ENCODE measurements at places on chromosomes 5 and 9.

GRCh38 chr5:147398860-147399259 lies 111.0 kb downstream of the DPYSL3 start:
- no peak for DNase-seq

DNA sequence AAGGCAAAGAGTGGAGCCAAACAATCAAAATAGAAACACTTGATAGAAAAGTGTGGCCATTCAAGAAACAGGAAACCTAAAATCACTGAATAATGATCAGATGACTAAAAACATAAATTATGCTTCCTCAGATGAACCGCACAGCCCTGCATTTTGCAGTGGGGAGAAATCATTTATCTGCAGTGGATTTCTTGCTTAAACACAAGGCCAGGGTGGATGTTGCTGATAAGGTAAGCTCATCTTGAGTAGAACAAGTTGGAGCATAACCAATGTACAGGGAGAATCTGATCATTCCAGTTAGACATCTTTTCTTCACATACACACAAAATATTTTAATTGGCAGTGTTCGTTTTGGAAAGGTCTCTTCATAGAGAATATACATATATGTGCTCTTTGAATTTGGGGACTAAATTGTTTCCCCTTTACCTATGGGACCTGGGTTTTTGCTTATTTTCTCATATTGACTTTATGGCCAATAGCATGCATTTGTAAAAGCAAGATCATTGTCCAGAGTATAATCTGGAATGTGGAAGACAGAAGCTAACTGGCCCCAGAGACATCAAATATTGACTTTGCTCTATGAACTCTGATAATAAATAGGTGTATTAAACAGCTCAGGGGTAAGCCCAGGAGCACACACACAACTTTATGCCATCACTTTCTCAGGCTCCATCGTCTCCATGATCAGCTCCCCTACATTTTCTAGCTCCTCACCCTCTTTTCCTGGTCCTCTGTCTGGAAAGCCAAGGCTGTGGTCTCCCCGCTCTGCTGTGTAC lies 9.1 kb downstream of the ANKDD1B start:
- DNase-seq: no peak

DNA sequence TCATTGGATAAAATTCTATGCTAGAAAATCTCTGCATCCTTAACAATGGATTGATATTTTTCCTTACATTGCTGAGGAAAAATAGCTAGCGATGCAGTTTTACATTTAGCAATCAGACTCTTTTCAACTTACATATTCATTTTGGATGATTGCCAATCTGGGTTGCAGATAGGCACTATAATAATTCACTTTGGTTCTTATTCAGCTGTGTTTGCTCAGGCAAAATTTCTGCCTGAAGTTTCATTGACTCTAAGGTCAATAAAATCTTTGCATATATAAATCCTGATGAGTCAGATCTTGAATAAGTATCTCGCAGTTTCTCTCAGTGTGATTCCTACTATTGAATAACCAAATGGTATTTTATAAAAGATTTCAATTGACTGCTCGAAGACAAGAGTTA lies 1105.8 kb downstream of the CDH18 start:
- DNase-seq: no peak

- no peak for DNase-seq
These were observed 49.5 kb upstream of the COL15A1 start for GRCh38 chr9:98894171-98894570.

DNA sequence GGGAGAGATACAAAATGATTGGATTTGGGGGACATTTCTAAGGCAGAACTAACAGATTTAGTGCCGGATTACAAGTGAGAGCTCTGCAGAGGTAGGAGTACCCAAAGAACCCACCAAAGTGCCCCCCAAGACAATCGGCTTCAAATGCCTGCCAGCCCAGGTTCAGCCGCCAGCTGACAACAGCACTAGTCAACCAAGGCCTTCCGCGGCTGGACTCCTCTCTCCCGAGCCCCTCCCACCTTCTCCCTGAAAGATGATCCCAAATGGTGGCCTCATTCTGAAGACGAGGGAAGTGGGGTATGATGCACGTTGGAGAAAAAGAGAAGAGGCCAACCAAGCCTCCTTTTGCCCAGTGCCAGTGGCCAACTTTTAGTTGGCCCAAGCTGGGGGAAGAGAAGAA lies 210.4 kb upstream of the SLC30A5 start:
- no peak for DNase-seq

- DNase-seq: no peak
These were observed 3.4 kb upstream of the RXRA start for GRCh38 chr9:134322781-134323241.

DNA sequence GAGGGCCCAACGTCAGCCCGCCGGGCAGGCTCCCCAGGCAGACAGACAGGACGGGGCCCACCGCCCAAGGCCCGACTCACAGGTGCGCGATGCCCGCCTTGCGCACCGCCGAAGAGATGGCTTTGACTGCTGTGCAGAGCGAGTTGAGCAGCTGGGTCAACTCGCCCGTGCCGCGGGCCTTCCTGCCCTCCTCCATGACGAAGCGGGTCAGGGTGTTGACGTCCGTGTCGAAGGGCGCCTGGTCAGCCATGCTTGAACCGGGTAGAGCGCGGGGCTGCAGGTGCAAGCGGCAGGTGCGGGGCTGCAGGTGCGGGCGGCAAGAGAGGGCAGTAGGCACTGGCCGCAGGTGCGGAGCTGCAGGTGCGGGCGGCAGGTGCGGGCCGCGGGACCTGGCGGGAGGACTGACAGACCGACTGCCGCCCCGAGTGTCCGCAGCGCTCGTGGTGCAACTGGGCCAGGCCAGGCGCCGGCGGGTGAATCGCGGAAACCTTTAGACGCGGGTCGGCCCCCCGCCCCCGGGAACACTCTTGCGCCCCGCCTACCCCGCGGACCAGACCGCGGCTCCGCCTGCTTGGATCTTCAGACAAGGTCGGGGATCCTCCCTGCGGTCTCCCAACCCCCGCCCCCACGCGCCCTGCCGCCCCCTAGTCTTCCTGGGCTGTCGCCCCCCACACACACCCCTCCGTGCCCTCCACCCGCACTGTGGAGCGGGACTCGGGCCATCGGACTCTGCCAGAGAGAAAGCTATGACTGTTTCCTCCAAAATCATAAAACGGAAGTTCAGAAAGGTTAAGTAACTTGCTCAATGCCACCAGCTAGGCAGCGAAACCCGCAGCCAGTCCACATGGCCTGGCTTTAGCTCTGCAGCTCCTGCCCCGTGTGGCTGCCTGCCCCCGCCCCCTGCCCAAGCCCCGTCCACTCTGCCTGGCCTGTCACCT lies at the start of gene FBP1:
FBP1 (minus strand) TSS at position 458 of the 938 bp plus-strand sequence; CDS start at position 250, 208 bp downstream.
- no peak for DNase-seq

Measured in NCI-H226 (cell line).